ENCODE measurements at places on chromosomes 6 and 20.

DNA sequence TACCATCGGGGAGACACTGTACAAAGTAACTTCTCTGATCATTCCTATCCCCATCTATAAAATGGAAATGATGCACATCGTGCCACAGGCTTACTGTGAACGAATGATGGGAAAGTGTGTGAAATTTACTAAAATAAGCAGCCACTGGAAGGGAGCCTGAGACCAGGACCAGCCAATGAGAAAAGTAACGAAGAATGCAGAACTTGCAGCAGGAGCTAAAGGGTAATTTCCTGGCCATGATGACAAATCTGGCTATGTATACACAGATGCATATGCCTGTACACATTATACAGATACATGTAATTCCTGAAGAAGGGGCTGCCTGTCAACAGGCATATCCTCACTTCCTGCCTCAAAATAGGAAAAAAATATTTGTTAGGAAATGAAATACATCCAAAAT, 47.4 kb downstream of the GMDS start:
- no peaks in the 10 kb centered on the region for H3K27me3 ChIP-seq
- no peaks in the 10 kb centered on the region for H3K4me1 ChIP-seq
- no peaks in the 10 kb centered on the region for H3K36me3 ChIP-seq
- H3K27ac ChIP-seq, result no peak overlapping the region
- no peak overlapping the region for H3K4me3 ChIP-seq
- no peak for DNase-seq

- H3K27me3 ChIP-seq, result no peaks in the 10 kb centered on the region
- H3K36me3 ChIP-seq, result no peaks in the 10 kb centered on the region
- no peak for DNase-seq
- no peak overlapping the region for H3K27ac ChIP-seq
- no peaks in the 10 kb centered on the region for H3K4me1 ChIP-seq
- no peak overlapping the region for H3K4me3 ChIP-seq
Observed at GRCh38 chr6:138307816-138308730, 69.6 kb upstream of the SMIM28 start.

DNA sequence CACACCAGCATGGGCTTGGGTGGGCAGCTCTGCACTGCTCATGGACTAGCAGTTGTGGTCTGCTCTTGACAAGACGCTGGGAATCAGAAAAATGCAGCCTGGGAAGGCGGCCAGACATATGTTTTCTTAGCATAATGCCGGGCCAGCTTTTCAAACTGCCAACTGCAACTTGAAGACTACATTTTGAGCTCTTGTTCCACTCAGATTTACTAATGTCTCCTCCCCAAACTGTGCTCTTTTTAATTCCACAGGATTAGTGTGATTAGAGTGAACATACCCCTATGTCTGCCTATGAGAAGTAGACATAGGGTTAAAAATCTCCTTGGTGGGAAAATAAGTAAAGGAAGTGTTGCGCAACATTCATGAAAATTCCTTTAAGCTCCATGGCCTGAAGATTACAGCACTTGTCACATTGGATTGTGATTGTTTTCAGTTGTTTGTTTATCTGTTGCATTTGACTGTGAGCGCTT, 5.3 kb upstream of the FNDC1 start:
- no peak overlapping the region for H3K4me3 ChIP-seq
- no peak overlapping the region for H3K27ac ChIP-seq
- DNase-seq, result no peak
- peaks cover 53% of the 10 kb centered on the region for H3K27me3 ChIP-seq

GRCh38 chr6:149628875-149629510, 19.5 kb downstream of the KATNA1 start:
- no peak for DNase-seq
- no peaks in the 10 kb centered on the region for H3K27me3 ChIP-seq
- H3K4me1 ChIP-seq, result no peaks in the 10 kb centered on the region
- no peak overlapping the region for H3K27ac ChIP-seq
- no peak overlapping the region for H3K4me3 ChIP-seq

GRCh38 chr6:130034378-130035146, 16.2 kb downstream of the L3MBTL3 start:
- no peaks in the 10 kb centered on the region for H3K27me3 ChIP-seq
- no peak overlapping the region for H3K27ac ChIP-seq
- no peaks in the 10 kb centered on the region for H3K36me3 ChIP-seq
